ENCODE measurements at places on chromosomes 5 and 9.

- no peak overlapping the region for H3K27ac ChIP-seq
- H3K36me3 ChIP-seq, result no peaks in the 10 kb centered on the region
- no peak overlapping the region for H3K4me3 ChIP-seq
- no peak for DNase-seq
- no peaks in the 10 kb centered on the region for H3K27me3 ChIP-seq
Observed at GRCh38 chr9:6498982-6499381, 86.0 kb downstream of the UHRF2 start.

GRCh38 chr9:105639936-105640335, 22.3 kb upstream of the TAL2 start:
- no peak overlapping the region for H3K27ac ChIP-seq
- no peaks in the 10 kb centered on the region for H3K36me3 ChIP-seq
- H3K27me3 ChIP-seq, result no peaks in the 10 kb centered on the region
- H3K4me3 ChIP-seq, result no peak overlapping the region
- DNase-seq, result no peak

DNA sequence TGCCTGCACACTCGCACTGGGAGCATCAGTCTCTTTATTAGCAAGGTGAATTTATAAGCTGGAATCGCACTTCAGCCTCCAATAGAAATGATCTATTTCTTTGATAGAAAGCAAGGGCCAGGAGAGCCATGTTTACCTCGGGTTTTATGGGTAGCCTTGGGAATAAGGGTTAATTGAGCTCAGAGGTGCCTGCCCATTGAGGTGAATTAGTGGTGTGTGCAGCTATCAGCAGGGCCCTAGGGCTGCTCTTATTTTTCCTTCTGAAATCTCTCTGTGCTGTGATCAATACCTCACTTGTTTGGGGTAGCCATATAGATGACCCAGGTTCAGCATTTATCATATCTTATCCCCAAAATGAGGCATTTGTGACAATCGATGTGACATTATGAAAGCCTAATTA, 297.8 kb downstream of the EBF1 start:
- H3K27me3 ChIP-seq, result no peaks in the 10 kb centered on the region
- H3K4me1 ChIP-seq, result no peaks in the 10 kb centered on the region
- H3K36me3 ChIP-seq, result no peaks in the 10 kb centered on the region
- H3K4me3 ChIP-seq, result no peak overlapping the region
- DNase-seq, result no peak

GRCh38 chr5:113223831-113224604, 210.8 kb downstream of the TSSK1B start:
- H3K4me1 ChIP-seq, result no peaks in the 10 kb centered on the region
- no peak for DNase-seq
- H3K27me3 ChIP-seq, result no peaks in the 10 kb centered on the region

GRCh38 chr9:93677641-93678136, 101.3 kb downstream of the PHF2 start:
- H3K27me3 ChIP-seq, result no peaks in the 10 kb centered on the region
- H3K4me1 ChIP-seq, result no peaks in the 10 kb centered on the region
- H3K36me3 ChIP-seq, result peaks cover 46% of the 10 kb centered on the region
- H3K27ac ChIP-seq, result no peak overlapping the region

DNA sequence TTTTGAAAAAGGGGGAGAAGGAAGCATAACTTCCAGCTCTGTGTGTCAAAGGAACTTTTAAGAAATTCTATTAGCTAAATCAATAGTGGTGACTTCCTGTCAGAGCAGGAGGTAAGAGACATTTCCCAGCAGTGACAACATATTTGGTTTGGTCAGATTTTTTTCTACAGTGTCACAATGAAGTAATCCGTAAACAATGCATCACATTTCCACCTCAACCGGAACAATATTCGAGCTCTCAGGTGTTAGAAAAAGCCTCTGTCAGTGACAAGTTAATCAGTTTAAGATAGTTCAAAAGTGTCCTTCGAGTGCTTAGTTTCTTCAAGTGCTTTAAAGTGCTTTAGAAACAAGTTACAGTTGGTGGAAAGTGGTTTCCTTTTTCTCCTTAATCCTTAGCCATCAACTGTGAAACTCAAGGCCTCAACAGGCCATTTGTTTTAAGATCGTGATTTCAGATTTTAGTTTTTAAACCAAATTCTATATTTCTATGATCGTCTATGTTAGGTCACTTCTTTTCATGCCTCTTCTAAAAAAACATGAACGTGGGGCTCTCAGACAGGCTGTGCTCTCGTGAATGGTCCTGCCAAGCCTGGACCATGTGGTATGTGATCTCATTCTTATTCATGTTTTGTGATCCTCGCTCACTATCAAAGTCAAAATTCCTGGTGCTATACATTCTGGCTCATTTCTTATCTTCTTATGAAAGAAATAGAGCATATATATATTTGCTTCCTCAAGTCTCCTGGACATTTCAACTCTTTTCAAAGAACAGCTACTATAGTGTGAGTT, 181.9 kb upstream of the HMHB1 start:
- H3K36me3 ChIP-seq, result no peaks in the 10 kb centered on the region
- H3K27ac ChIP-seq, result no peak overlapping the region
- H3K4me1 ChIP-seq, result no peaks in the 10 kb centered on the region
- H3K27me3 ChIP-seq, result no peaks in the 10 kb centered on the region
- H3K4me3 ChIP-seq, result no peak overlapping the region
- DNase-seq, result no peak

- no peak overlapping the region for H3K27ac ChIP-seq
- H3K4me3 ChIP-seq, result no peak overlapping the region
- H3K4me1 ChIP-seq, result no peaks in the 10 kb centered on the region
- no peaks in the 10 kb centered on the region for H3K36me3 ChIP-seq
- H3K27me3 ChIP-seq, result no peaks in the 10 kb centered on the region
Observed at GRCh38 chr9:107868186-107868585, 378.6 kb upstream of the KLF4 start.

DNA sequence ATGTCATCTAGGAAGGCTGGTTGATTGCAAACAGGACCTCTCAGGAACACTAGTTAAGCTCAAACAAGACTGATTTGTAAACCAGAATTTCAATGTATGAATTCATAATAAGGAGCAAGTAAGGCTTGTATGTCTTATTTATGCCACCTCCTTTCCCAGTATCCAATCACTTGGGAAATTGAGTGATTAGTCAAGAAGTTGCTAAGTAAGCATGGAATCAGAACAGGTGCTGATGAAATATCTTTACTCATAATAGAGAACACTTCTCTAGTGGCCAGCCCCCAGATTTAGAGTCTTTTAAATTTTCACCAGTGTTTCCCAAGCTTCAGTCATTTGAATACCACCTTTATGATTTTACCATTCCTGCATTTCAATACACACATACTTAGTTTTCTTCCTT, 5.3 kb upstream of the DDX4 start:
- no peaks in the 10 kb centered on the region for H3K27me3 ChIP-seq
- DNase-seq, result no peak
- no peaks in the 10 kb centered on the region for H3K4me1 ChIP-seq
